Activated naive CD4-positive, alpha-beta T cell treated with anti-CD3 and anti-CD28 coated beads, Interleukin-2, amount 10 ng/mL, durations not matched to agents 7 days and 5 days (primary cell): ENCODE measurements at places on chromosomes 7 and 10.

GRCh38 chr10:44947371-44948152 is 12.0 kb upstream of the RASSF4 start:
- no peaks in the 10 kb centered on the region for H3K4me1 ChIP-seq
- peaks cover 1% of the 10 kb centered on the region for H3K36me3 ChIP-seq
- H3K27me3 ChIP-seq = peaks cover 20% of the 10 kb centered on the region
- no peak overlapping the region for H3K27ac ChIP-seq

DNA sequence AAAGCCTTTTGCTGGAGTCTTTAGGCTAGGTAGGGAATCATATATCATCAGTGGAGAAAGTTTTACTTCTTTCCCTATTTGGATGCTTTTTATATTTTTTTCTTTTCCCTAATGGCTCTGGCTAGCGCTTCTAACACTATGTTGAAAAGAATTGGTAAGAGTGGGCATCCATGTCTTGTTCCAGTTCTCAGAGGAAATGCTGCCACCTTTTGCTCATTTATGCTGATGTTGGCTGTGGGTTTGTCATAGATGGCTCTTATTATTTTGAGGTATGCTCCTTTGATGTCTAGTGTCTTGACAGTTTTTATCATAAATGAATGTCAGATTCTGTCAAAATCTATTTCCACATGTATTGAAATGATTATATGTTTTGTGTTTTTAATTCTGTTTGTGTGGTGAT is 1544.1 kb downstream of the REEP3 start:
- H3K36me3 ChIP-seq = no peaks in the 10 kb centered on the region
- no peaks in the 10 kb centered on the region for H3K4me1 ChIP-seq
- H3K27ac ChIP-seq = no peak overlapping the region
- no peak for DNase-seq
- no peaks in the 10 kb centered on the region for H3K27me3 ChIP-seq

DNA sequence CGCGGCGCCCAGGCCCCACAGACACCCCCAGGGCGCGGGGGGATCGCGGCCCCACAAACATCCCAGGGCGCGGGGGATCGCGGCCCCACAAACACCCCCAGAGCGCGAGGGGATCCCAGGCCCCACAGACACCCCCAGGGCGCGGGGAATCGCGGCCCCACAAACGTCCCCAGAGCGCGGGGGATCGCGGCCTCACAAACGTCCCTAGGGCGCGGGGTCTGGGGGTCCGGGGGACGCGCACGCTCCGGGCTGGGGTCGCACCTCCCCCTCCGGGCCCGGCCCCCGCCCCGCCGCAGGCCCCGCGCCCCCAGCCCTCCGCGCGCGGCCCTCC is 382 bp downstream of the DIP2C start:
- H3K27me3 ChIP-seq = peaks cover 60% of the 10 kb centered on the region
- H3K4me1 ChIP-seq = peaks cover 3% of the 10 kb centered on the region
- no peak overlapping the region for H3K4me3 ChIP-seq
- no peak overlapping the region for H3K27ac ChIP-seq

DNA sequence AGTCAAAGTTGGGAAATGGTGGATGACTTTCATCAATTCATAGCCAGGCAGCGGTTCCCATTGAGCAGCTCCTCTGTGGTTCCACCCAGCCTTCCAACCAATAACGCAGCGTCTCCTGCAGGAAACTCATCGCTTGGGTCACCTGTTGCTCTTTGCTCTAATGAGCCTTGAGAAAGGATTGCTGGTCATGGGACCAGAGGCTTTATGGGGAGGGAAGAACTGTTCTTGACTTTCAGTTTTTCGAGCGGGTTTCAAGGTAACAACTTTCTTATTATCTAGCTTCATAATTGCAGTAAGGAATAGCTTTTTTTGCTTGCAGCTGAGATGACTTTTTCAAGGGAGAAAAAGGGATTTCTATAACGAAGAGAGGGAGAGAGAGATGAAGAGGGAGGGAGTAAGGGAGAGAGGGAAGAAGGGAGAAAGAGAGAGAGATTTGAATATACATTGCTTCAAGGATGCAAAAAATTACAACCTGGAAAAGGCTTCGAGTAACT is 405 bp upstream of the ENTPD1 start:
- H3K27ac ChIP-seq = no peak overlapping the region
- H3K4me3 ChIP-seq = no peak overlapping the region
- peaks cover 10% of the 10 kb centered on the region for H3K4me1 ChIP-seq
- no peaks in the 10 kb centered on the region for H3K36me3 ChIP-seq
- H3K27me3 ChIP-seq = peaks cover 16% of the 10 kb centered on the region

GRCh38 chr10:103265717-103266329 is 11.1 kb upstream of the INA start:
- H3K4me3 ChIP-seq = no peak overlapping the region
- peaks cover 25% of the 10 kb centered on the region for H3K27me3 ChIP-seq
- H3K4me1 ChIP-seq = no peaks in the 10 kb centered on the region
- peak; percentile 76 for DNase-seq
